ENCODE measurements at places on chromosomes 7 and 10.

GRCh38 chr7:49344556-49344955, 420.2 kb downstream of the CDC14C start:
- DNase-seq = no peak

DNA sequence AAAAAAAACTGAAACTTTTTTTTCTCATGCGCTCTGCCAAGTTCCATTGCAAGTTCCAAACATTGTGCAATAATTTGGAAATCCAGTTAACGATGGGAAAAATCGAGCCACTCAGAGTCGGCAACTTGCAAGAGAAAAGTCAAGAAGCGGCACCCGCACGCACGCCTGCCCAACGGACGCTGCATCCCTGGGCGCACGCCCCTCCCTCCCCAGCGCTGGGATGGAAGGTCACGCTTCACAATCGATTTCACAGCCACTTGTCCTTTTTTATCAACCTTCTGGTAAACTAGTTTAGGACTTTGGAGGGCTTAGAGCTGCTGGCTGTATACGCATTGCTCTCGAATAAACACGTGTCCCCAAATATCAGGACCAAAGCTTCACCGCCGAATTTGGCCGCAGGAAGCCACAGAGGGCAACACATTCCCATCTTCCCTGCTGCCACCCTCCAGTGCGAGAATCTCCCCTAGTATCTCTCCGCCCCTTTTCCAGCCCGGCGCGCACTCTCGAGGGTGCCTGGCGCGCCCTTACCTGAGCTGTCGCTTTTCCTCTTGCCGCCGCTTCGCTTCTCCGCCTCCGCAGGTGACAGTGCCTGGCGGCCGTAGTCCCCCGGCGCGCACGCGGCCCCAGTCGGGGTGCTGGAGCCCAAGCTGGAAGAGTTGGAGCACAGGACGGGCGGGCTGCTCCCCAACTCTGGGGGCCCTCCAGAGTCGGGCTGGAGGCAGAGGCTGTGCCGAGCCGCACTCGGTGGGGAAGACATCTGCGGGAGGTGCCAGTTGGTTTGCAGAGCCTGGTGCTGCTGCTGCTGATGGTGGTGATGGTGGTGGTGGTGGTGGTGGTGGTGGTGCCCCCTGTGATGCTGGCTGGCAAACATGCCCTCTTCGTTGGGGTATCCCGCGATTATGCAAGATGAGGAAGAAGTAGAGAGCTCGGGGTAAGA, 857 bp downstream of the MEOX2 start:
- no peak for DNase-seq

DNA sequence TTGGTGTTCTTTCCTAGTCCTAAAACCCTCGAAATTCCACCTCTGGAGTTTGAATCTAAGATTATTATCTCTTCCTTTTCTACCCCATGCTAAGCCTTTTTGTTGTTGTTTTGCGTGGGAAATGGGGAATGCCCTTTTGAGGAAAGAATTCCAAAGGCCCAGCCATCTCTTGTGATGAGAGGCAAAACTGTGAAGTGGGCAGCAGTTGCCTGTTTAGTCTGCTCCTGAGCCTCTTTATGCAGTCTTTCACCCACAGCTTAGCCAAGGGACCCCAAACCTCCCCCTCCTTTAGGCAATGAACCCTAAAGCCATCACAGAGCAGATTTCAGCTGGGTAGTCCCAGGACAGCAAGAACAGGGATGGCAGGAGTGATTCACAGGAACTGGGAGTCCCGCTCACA, 95.5 kb downstream of the DNMBP start:
- DNase-seq = no peak

DNA sequence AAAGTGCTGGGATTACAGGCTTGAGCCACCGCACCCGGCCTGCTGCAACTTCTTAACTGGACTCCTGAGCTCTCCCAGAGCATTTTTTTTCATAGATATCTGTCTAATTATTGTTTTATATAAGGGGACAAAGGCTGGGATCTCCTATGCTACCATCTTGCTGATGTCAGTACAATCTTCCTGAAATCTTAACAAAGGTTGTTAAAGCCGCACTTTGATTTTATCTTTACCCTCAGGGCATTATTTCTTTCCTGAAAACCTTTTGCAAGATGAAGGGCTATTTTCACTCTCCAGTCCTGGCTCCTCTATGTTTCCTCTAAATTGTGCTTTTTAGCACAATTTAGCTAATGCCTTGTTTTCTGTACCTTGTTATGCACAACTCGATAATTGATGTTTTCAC, 102.9 kb downstream of the EPC1 start:
- DNase-seq = no peak

DNA sequence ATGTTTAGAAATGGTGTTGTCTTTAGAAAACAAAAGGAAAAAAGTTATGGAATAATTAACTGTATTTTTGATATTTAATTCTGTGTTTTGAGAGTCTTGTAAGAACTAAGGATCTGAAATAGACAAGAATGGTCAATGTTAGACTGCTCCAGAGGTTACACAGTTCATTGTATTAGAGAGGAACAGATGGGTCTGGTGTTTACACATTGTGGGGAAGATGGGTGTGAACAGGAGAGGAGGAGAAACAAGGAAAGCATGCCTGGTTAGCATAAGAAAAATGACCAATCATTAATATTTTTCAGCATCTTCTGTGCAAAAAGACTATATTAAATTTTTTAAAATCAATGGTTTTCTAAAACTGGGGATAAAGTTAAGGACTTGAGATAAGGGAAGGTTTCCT, 11.9 kb downstream of the MEOX2 start:
- DNase-seq = no peak

DNA sequence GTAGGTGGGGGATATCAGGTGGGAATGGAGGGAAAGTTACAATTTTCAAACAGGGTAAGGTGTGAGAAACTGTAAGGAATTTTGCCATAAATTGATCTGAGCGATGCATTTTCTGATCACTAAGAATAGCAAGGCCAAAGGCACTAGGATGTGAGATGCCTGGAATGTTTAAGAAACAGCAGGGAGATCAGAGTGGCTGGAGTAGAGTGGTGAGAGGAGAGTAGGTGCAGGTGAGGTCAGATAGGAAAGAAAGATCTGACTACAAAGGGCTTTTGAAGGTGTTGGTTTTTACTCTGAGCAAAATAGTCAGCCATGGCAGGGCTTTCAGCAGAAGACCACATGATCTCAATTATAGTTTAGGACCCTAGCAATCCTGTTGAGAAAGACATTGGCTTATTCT, 55.0 kb downstream of the HDAC9 start:
- DNase-seq = no peak

DNA sequence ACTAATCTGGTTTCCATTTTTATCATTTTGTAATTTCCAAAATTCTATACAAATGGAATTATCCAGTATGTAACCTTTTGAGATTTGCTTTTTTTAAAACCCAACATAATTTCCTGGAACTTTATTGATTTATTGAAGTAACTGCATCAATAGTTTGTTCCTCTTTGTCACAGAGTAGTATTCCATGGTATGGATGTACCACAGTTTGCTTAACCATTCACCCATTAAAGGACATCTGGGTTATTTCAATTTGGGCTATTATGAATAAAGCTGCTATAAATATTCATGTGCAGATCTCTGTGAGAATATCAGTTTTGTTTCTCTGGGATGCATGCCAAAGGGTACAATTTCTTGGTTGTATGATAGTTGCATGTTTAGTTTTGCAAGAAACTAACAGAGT, 2.9 kb downstream of the GPNMB start:
- no peak for DNase-seq

- DNase-seq = no peak
Measured at GRCh38 chr10:110431659-110432058, 66.0 kb upstream of the DUSP5 start.

- DNase-seq = no peak
Measured at GRCh38 chr7:111586711-111587409, 24.6 kb upstream of the IMMP2L start.

DNA sequence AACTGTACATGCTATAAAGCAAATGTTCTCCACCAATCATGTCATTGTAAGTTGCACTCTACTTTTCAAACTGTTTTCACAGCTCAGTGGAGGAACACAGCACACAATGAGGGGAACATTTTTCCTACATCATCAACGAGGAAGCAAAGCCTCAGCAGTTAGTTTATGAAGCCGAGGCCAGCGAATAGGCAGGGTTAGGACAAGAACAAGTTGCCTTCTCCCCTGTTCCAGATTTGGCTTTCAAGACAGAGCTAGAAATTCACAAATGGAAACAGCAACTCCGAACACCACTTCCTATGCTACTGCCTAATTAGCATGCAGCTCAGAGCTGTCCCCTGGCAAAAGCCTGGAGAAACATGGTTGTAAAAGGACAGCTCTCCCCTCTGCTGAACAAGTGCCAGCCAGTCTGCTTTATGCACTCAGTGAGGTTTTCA, 19.8 kb downstream of the ITGB8 start:
- DNase-seq = no peak

DNA sequence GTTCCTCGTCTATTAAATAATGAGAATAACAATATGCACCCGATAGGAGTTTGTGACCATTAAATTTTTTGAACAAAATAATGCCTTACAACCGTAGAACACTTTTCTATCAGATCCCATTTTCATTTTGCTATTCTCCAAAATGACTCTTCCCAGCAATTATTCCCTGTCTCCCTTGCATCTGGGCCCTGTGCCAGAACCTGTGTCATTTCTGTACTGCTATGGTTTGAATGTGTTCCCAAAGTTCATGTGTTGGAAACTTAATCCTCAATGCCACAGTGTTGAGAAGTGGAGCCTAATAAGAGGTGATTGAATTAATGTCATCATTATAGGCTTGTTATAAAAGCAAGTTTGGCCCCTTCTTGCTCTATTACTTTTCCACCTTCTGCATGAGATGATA, 33.2 kb upstream of the SMNDC1 start:
- no peak for DNase-seq

DNA sequence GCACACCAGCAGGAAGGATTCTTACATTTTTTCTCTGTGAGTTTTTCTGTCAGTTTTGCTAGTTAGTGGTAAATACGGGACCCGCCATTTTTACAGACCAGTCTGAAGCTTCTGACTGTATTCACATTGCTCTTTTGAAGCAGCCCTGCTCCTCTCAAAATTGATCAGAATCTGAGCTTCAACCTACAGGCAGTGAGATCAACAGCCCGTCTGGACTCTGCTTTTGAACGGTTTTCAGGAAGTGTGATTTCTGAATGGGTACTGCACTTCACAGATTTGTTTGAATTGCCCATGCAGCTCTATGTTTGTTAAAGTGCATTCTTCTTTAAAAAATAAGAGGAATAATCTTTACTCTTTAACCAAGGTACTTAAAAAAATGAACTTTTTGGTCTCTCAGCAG, 8.9 kb downstream of the PURB start:
- no peak for DNase-seq

DNA sequence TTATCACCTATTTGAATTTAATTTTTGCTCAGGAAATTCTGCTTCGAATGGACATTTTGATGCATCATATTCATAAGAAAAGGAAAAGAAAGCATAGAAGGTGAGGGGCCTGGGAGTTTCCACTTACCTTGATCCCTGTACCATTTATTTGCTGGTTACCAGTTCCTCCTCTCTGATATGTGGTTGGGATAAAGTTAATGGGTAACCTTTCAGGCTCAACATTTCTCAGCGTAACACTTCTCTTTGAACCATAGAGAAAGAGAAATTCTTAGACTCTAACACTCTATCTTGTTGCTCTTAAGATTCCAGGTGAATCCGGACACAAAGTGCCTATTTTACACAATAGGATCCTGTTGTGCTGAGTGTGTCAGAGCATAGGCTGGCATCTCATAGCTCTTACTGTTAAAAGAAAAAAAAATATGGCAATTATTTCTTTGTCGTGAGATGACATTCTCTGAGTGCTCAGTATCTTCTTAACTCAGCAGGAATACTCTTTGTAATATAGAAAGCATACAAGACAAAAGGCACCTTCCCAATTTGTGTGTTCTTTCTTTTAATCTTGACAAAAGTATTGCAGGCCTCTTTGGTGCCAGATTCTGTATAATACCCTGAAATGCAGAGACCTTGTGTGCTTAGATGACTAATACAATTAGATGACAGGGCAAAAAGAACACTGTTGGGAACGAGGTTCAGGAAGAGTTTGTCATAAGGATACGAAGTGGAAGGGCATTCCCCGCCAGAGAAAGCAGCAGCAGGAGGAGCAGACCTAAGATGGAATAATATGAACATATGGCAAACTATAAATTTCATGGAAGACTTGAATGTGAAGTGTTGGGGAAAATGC, 689.6 kb downstream of the NRG3 start:
- no peak for DNase-seq

GRCh38 chr10:9331583-9332008, 1277.1 kb downstream of the GATA3 start:
- DNase-seq = no peak

DNA sequence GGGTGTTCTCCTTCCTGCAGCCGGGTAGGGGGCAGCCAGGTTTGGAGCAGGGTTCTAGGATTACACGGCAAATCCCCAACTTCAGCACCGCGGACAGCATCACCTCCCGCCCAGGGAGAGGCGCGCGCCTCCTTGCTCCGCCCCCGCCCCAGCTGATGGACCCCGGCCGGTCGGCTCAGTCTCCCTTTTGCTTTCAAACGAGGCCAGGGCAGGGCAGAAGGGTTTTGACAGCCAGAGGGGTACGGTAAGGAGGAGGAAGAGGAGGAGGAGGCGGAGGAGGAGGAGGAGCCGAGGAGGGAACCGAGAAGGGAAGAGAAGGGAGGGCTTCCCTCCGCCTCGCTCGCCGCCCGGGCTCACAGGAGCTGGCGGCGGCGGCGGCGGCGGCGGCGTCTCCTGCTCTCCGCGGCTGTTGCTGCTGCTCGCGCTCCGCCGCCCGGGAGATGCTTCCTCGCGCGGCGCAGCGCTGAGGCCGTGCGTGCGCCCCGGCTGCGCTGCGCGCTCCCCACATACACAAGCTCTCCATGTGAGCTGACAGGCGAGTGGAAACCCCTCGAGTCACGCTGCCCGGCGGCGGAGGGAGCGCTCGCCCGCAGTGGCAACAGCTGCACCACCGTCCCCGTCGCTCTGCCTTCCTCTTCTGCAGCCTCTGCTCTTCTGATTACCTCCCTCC, 615 bp upstream of the CNTNAP2 start:
- peak; percentile 40 for DNase-seq

DNA sequence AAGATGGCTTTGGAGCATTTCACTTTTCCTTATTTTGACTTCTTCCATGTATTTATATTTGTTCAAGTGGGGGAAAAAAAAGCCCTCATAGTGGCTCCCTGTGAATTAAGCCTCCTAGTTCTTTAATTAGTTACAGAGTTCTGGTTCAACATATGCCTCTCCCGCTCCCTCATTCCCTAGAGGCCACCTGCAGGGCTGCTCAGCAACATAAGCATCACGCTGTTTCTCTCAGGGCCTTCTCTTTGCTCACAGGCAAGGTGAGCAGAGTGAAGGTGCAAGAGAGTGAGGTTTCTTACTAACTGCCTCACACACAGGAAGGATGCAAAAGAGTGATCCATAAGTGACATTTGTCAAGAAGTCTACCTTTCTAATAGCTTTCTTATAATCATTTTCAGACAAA, 196.7 kb downstream of the SEMA3E start:
- DNase-seq = no peak

DNA sequence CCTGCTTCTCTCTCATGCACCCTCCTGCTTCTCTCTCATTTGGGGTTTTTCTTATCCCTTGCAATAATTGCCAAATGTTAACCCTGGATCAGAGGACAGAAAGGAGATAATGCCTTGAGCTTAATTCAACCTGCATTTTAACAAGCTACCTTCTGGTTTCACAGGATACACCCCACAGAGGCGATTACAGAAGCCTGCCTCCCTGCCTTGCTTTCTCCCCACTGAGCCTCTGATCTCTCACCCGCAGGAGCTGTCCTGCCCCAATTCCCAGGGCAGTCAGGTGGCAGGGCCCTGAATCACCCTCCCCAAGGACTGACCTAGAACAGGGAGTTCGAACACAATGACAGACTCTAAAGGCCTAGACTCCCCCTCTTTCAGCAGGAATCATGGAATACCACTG, 959.5 kb downstream of the GRID1 start:
- DNase-seq = no peak

GRCh38 chr7:99120501-99120900, 23.4 kb downstream of the SMURF1 start:
- DNase-seq = no peak
